Activated T-helper 1 cell treated with Interleukin-2 at 50 U/mL for 16 hours (primary cell): ENCODE measurements at places on chromosomes 1 and 21.

DNA sequence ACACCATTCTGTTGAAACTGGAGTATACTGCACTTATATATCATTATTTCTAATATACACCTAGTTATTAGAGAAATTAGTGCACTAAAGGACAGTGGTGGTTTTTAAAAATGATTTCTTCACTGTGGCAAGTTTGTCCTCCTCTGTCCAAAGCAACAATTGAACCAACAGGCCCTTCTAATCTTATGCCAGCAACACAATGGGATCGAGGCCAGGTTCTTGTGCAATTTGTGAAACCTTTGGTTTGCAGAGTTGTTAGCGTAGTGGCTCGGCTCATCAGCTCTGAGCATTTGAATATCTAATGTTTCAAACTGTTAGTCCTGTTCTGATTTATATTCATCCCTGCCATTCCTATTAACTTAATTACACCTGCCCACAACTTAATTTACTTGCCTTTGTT is 9.9 kb upstream of the LRRC39 start:
- no peak for DNase-seq

DNA sequence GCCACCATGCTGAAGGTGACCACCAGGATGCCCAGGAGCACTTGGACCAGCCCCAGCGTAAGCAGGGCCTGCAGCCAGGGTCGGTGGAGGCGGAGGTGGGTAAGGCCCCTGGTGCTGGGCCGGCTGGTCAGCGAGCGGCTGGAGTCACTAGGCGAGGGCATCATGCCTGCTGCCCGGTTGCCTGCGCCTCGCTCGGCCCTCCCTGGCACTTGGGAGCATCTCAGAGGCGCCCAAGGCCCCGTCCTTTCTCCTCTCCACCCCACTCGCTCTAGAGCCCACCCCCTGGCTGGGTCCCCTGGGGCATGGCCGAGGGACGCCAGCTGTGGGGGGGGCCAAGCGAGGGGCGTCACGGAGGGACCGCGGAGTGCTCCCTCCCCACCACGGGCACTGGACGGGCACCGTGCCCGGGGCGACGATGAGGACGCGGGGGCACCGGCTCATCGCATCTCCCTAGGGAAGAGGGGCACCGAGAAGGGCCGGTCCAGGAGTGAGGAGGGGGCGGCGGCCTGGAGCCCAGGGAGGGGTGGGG is 505 bp downstream of the ENTREP3 start:
- no peak for DNase-seq

GRCh38 chr21:15586752-15587427 is 142.9 kb upstream of the USP25 start:
- DNase-seq = no peak

GRCh38 chr1:24720152-24720551 is 25.1 kb upstream of the CLIC4 start:
- no peak for DNase-seq

GRCh38 chr1:168709405-168710363 is 19.3 kb downstream of the DPT start:
- DNase-seq = no peak

GRCh38 chr1:178651742-178652141 is 73.3 kb upstream of the RALGPS2 start:
- no peak for DNase-seq

DNA sequence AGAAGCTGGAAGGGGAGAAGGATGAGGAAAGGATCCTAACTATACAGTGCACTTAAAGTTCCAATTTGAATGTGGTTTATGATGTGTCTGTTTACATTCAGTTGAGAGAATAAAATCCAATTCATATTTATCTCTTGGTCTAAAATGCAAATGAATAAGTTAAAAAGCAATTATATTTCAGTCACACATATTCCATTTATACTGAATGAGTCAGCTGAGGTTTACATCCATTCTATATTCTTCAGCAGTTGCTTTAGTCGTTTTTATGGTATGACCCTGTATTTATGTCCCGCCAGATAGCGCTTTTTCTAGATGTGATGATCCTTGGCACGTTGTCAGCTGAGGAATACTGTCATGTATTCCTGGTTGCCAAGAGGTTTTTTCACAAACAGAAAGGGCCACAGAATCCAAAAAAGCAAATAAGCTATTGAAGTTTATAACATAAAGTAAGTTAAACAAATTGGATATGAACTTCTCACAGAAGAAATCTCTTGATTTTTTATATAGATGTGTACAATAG is 866.2 kb downstream of the NCAM2 start:
- DNase-seq = no peak

DNA sequence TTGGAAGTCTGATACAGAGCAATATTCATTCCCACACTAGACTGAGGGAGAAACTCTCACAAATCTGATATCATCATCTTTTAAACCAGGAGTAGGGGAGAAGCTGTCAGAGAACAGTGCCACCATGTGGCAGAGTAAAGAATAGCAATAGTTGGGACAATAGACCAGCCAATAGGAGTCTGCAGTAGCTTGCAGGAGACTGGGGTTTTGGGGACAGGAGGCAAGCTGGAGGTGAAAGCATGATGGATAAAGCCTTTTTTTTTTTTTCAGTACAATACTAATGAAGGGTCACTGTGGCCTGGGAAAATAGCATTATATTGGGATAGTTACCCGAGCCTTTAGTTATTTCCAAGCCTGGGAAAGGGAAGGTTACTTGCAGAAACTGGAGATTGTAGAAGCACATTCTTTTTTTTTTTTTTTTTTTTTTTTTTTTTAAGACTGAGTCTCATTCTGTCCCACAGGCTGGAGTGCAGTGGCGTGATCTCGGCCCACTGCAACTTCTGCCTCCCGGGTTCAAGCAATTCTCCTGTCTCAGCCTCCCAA is 120.7 kb downstream of the S1PR1 start:
- peak; percentile 42 for DNase-seq
